Lung microvascular endothelial cell (primary cell): ENCODE measurements at places on chromosomes 6 and 20.

- DNase-seq = no peak
Measured at GRCh38 chr20:54914995-54915394, 439.6 kb downstream of the DOK5 start.

DNA sequence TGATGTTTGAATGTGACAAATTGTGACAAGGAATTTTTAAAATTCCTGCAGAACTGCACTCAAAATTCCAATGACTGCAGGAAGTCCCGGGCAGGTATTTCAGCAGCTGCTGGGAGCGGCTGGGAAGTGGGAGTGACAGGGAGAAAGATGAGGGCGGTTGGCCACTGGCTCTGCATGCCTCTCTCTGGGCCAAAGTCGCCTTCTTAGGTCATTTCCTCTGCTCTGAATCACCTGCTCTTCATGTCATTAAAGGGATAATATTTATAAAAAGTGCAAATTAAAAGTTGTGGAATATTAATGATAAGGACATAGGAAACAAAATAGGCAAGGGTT lies 43.9 kb downstream of the RAMACL start:
- DNase-seq = peak; percentile 89

GRCh38 chr20:49336786-49337185 lies 58.9 kb upstream of the ZNFX1 start:
- DNase-seq = no peak

DNA sequence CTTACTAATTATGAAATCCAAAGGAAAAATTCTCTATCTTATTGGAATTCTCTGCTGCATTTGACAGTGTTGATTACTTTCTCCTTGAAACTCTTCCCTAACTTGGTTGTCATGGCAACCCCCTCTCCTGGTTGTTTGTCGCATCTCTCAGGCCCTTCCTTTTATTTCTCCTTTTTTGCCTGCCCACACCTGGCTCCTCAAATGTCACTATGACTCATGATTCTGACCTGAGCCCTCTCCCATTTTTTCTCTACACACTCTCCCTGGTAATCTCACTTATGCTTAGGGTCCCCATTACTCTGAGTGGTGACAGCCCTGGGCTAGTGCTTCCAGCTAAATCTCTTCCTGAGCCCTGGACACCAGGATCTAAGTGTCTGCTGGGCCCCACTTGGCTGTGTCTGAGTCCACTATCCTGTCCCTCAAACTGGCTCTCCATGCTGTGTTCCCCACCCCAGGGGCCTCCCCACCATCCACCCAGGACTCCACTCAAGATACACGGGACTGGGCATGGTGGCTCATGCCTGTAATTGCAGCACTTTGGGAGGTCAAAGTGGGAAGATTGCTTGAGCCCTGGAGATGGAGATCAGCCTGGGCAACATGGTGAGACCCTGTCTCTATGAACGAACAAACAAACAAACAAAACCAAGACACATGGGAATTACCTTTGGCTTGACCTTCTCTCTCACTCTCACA lies 16.5 kb upstream of the NNAT start:
- no peak for DNase-seq

DNA sequence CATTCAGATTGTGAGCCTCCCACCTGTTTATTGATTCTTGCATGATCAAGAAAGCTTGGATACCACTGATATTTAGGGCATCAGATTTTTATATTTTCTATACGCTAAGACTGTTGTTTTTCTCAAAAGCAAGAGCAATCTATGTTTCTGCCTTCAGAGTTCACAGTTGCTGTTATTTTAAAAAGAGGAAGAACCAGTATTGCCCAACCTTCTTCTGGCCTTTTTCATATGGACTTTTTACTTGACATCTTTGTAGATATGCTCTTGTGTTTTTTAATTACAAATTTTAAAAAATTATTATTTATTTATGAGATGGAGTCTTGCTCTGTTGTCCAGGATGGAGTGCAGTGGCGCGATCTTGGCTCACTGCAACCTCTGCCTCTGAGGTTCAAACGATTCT lies 28.9 kb downstream of the SLC17A5 start:
- no peak for DNase-seq

DNA sequence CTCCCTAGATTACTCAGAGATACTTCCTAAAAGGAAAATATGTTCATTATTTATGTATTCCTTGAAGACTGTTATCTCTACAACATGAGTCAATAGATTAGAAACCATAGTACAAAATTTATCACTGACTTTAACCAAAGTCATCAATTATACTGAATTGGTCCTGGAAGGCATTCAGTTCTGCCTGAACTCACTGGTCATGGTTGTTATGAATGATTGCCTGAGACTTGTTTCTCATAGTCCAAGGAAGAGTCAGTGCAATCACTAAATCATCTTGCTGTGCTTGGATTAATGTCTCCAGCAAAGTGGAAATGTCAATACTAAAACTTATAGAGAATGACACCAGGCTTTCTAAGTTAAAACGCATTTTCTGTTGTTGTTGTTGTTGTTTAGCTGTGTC lies 878.6 kb upstream of the MANEA start:
- DNase-seq = no peak

- DNase-seq = no peak
Measured at GRCh38 chr20:57679113-57679512, 30.7 kb downstream of the PMEPA1 start.

DNA sequence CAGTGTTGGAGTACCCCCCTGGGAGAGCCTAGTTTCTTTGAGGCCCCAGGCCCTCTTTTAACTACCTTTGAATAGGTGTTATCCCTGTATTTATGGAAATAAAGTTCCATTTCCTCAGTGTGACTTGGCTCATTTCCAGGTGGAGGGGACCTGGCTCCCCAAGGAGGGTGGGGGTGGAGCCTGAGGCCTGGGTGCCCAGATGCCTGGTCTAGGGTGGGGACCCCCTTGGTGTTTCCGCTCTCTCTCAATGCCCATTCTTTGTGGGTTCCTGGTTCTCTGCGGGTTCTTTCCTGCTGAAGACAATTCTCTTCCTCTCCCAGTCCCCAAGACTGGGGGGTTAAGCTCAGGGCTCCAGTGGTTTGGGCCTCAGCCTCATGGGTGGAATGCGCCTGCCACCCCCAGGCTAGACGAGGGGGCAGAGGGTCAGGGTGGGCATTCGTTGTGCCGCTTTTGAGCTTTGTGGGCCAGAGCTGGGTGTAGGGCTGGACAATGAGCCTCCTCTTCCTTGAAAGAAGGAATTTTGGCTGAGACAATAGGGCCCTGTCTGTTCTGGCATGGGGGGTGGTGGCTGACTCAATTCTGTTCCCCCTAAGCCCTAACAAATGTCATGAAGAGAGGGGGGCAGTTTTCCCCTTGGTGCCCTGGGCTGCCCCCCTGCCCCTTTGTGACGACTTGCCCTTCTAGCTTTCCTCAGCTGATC lies 686 bp upstream of the EGFL8 start:
- no peak for DNase-seq

DNA sequence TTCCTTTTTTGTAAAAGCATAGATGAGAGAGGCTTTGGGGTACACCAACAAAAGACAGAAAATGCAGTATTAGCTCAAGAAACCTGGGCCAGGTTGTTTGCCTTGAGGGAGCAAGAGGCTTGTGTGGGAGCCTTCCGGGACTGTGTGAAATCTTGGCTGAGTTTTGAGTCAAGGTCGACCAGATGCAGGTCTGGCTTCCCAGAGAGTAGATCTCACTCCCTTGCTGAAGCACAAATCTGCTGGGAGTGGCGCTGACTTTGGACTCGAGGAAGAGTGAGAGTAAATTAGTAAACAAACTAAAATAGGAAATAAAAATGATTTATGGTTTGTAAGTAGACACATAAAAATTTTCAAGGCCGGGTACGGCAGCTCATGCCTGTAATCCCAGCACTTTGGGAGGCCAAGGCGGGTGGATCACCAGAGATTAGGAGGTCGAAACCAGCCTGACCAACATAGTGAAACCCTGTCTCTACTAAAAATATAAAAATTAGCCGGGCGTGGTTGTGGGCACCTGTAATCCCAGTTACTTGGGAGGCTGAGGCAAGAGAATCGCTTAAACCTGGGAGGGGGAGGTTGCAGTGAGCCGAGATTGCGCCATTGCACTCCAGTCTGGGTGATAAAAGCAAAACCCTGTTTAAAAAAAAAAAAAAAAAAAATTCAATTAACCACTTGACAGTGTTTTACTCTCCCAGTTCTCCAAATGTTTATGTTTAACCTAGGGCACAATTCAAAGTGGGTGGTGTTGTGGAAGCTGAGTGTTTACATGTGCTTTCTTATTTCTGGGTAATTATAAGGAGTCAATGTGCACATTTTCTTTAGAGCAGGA lies 27.7 kb upstream of the EDN1 start:
- no peak for DNase-seq

DNA sequence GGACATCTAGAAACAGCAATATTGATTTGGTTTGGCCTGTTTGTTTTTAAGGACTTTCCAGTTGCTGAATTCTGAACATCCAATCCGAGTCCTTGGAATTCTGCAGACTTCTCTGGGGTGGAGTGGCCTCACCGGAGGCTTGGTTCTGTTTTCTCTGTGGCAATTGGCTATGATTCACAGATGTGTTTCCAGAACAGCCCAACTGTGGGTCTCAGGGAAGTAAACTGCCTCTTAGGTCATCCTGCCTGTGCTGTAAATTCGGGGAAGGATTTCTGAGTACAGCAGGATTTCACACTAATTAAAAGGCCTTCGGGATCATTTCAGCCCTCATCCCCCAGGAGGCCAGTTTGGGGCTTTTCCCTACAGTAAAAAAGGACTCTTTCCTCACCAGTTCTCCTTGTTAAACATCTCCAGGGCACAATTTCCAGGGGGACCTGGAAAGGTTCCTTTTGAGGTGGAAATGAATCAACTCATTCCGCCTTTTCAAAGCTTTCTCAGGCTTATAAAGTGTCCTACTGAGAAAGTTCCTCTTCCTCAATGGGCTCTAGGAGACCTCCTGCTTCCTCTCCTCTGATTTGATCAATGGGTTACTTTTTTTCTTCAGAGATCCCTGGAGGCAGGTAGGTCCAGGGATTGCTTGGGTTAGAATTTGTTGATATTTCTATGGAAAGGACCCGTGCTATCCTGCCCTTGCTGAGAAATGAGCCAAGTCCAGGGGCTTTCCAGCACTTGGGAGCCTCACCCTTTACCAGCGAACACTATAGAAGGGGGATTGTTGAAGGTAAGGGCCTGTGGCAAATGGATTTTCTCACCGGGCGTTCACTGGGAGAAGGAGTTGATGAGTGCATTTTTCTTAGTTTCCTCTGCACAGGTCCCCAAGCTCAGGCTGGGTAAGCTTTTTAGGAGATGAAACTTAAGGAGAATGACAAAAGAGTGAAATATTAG lies 114.6 kb downstream of the CLIC5 start:
- no peak for DNase-seq

GRCh38 chr6:131728296-131728939 lies 17.6 kb upstream of the CTAGE9 start:
- no peak for DNase-seq

DNA sequence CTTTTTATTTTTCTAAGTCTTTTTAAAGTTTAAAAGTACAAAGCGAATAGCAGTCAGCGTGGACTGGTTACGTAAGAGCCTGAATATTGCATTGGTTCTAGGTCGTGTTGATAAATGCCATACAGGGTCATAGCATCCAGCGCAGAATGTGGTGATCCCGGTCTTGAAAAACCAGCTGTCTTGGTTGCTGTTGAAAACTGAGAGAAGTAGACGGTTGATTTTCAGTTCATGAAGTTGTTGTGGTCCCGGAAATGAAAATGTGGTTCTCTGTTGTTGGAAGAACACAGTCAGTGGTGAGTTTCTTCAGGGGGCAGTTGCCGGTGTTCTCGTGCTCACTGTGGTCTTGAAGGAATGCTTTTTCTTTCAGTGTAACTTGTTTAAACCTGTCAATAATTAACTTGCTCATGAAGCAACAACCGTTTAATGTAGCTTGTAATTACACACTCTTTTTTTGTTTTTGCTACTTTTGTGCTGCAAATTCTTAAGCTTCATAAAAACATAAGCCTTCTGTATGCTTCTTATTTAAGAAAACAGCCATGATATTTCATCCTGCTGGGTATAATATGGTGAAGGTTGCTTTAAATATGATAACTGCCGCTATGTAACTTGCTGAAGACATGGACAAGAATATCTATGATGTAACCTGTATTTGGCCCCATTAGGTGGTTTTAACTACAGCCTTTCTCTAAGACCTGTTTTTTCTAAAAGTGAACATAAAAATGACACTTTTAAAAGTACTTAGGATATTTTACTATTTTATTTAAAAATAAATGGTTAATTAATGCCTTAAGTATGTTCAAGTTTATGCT lies 64.8 kb upstream of the KIF25 start:
- no peak for DNase-seq

GRCh38 chr20:41003143-41003935 lies 25.3 kb upstream of the TOP1 start:
- DNase-seq = peak; percentile 41
